ENCODE measurements at places on chromosomes 16 and 17. TPM values are rescaled to one million over a fixed set of nuclear protein-coding genes. Genes with fewer than 3 reads are reported as not detected.
A peak's percentile ranks its signal among the peaks of the same experiment; 100 is the strongest.

The MYH3 gene
- total RNA-seq, result 0.43 TPM

The ZSCAN10 gene
- not detected for total RNA-seq

DNA sequence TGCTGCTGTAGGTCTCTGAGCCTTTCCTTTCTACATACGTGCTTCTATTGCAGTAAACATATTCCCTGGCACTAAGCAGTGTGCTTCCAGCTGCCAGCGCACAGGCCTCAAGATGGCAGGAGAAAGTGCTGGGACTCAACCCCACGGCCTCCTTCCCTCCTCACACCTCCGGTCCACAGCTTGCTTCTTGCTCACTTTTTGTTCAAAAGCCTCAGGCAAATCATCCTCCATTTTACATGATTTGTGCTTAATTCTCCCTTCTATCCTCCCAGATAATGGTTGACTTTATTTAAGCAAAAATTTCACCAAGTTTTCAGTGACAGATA lies 5.4 kb downstream of the CDK5R1 start:
- no peak overlapping the region for H3K4me3 ChIP-seq
- no peak overlapping the region for H3K27ac ChIP-seq
- H3K4me1 ChIP-seq, result peaks cover 52% of the 10 kb centered on the region
- H3K27me3 ChIP-seq, result no peaks in the 10 kb centered on the region
- H3K36me3 ChIP-seq, result no peaks in the 10 kb centered on the region

GRCh38 chr16:62462971-62463370 lies 426.7 kb upstream of the CDH8 start:
- H3K4me1 ChIP-seq, result no peaks in the 10 kb centered on the region
- no peaks in the 10 kb centered on the region for H3K27me3 ChIP-seq
- no peak overlapping the region for H3K4me3 ChIP-seq
- no peak overlapping the region for H3K27ac ChIP-seq
- H3K36me3 ChIP-seq, result no peaks in the 10 kb centered on the region

GRCh38 chr17:2419486-2419885 lies 18.6 kb upstream of the MNT start:
- H3K27me3 ChIP-seq, result no peaks in the 10 kb centered on the region
- no peaks in the 10 kb centered on the region for H3K4me1 ChIP-seq
- peak overlapping the region; percentile 45 for H3K27ac ChIP-seq
- no peak overlapping the region for H3K4me3 ChIP-seq

- H3K4me1 ChIP-seq, result no peaks in the 10 kb centered on the region
- no peaks in the 10 kb centered on the region for H3K36me3 ChIP-seq
- no peak for DNase-seq
- H3K27me3 ChIP-seq, result no peaks in the 10 kb centered on the region
These were observed 236.3 kb downstream of the KCNJ2 start for GRCh38 chr17:70405492-70406220.

The C17orf100 gene
- 0.63 TPM for total RNA-seq

- no peak overlapping the region for H3K27ac ChIP-seq
- no peaks in the 10 kb centered on the region for H3K27me3 ChIP-seq
- peaks cover 45% of the 10 kb centered on the region for H3K36me3 ChIP-seq
- no peak overlapping the region for H3K4me3 ChIP-seq
These were observed 7.5 kb downstream of the SRSF1 start for GRCh38 chr17:57999496-58000017.

The RNF112 gene
- total RNA-seq, result 1.2 TPM

GRCh38 chr17:69271023-69271422 lies 42.4 kb upstream of the ABCA10 start:
- no peak overlapping the region for H3K4me3 ChIP-seq
- DNase-seq, result no peak
- H3K4me1 ChIP-seq, result no peaks in the 10 kb centered on the region
- H3K27ac ChIP-seq, result no peak overlapping the region
- H3K27me3 ChIP-seq, result no peaks in the 10 kb centered on the region
- no peaks in the 10 kb centered on the region for H3K36me3 ChIP-seq

- peaks cover 13% of the 10 kb centered on the region for H3K4me1 ChIP-seq
- DNase-seq, result peak; percentile 85
- no peak overlapping the region for H3K4me3 ChIP-seq
These were observed 20.7 kb downstream of the LGALS9 start for GRCh38 chr17:27651411-27652345.

The KCNJ12 gene
- 12.0 TPM for total RNA-seq

- no peaks in the 10 kb centered on the region for H3K36me3 ChIP-seq
- H3K27ac ChIP-seq, result peak overlapping the region; percentile 2
- H3K4me3 ChIP-seq, result no peak overlapping the region
- no peak for DNase-seq
These were observed 143.7 kb upstream of the RCVRN start for GRCh38 chr17:10048629-10049350.

DNA sequence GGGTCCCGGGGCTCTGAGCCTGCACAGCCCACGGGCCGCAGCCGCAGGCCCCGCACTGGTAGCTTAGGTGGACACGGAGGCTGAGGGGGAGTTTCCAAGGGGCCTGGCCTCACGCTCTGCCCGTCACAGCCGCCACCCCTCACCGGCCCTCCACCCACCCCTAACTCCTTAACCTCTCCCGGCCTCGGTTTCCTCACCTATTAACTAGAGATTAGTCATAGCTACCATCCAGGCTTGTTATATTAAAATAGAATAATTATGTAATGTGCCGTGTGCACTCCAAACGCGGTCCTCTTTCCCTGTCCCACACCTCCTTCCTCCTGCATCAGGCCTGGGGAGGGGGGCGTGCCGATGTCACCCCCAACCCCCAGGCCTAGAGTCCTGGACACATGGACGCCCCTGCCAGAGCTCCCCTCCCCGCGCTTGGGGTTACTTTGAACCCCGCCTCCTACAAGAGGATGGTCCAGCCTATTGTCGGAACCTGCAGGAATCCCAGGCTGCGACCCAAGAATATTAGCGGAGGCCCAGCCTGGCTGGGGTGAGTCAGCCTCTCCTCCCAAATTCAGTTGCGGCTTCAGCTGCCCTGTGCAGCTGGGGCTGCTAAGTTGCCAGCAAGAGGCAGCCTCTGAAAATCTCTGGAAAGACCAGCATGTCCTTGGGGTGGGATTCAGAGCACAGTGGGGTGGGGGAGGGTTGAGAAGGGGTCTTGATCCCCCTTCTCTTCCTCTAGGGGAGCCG lies 17.3 kb downstream of the SOCS3 start:
- peaks cover 45% of the 10 kb centered on the region for H3K4me1 ChIP-seq
- no peaks in the 10 kb centered on the region for H3K27me3 ChIP-seq
- H3K36me3 ChIP-seq, result no peaks in the 10 kb centered on the region
- no peak for DNase-seq

GRCh38 chr16:23866621-23867020 lies 30.8 kb downstream of the PRKCB start:
- peaks cover 4% of the 10 kb centered on the region for H3K27me3 ChIP-seq
- DNase-seq, result no peak
- no peaks in the 10 kb centered on the region for H3K4me1 ChIP-seq
- H3K27ac ChIP-seq, result no peak overlapping the region
- H3K36me3 ChIP-seq, result no peaks in the 10 kb centered on the region

The TP53TG3F gene
- total RNA-seq, result not detected
